ENCODE measurements at places on chromosomes 3 and 15.

DNA sequence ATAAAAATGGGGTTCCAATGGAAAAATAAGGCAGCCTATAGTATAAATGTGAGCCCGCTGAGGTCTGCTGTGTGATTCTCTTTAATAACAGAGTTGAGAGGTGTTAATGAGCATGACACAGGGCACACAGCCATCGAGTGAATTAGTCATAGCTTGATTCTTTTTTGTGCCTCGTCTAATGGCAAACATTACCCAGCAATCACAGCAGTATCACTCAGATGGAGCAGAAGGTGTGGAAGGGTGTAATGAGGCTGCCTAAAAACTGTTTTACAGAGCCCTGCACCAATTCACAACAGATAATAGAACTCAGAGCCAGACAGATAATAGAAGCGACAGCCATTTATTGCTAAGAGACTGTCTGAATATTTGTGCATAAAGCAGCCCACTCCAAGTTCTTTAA, 178.6 kb upstream of the TPRG1 start:
- DNase-seq: no peak

DNA sequence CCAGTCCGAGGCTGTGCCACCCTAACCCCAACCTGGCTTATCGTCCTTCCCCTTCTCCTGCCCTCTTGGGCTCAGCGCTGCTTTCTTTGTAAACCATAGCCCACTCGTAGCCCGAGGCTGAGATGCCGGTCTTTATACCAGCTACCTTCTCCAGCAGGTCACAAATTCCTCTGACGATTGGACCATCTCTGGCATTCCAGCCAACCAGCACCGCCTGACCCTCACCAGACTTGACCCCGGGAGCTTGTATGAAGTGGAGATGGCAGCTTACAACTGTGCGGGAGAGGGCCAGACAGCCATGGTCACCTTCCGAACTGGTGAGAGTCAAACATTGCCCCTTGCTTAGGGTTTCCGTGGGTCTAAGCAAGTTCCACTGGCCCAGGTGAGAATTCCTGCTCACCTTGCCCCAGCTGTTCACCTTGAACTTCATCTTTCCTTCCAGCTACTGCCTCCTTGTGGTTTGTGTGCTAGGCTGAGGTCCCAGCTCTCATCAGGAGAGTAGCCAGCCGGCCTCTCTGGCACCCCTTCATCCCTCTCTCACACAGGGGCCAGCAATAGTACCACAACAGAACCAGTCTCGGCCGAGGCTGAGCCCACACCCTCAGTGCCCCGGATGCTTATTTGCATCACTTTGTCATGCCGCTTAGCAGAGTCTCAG, 66.7 kb downstream of the BOC start:
- DNase-seq: no peak

DNA sequence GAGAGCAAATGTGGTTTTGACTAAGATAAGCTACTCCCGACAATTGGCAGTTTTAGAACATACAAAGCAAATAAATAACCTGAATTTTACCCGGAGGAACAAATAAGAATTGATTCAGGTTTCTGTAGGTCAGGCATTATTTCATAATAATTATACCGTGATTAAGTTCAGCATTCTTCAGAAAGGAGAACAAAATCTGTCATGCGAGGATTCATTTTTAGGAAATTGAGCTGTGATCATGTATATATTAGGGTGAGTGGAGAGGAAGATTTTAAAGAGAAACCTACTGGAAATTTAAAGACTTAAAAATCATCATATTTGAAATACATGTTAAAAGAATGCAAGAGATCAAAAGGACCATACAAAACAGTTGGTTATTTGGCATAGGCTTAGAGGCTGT, 20.5 kb downstream of the ZNF609 start:
- no peak for DNase-seq

- DNase-seq: no peak
Observed at GRCh38 chr3:48429317-48429959, 448 bp downstream of the PLXNB1 start.
